ENCODE measurements at places on chromosomes 1 and 21.

GRCh38 chr1:64848136-64848535 is 103.3 kb downstream of the RAVER2 start:
- DNase-seq: no peak

DNA sequence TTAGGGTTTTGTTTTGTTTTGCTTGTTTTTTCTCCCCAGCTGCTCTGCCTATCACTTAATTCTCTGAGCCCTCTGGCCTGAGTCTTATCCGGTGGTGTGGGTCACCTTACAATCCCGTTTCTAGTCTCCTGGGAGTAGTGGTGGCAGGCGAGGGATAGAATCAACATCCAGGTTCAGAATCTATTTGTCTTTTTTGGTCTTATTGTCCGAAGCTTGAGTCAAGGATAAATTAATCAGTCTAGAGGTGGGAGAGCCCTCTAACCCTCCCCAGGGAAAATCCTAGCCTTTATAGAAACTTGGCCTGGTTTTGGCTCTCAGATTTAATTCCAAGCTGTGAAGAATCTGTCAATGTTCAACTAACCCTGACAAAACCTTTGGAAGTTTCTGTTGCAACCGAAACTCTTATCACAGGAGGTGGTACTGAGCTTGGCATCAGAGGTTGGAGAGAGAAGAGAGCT is 246.3 kb downstream of the FGGY start:
- DNase-seq: no peak

- no peak for DNase-seq
Observed at GRCh38 chr1:244231193-244231571, 180.1 kb downstream of the ZBTB18 start.

DNA sequence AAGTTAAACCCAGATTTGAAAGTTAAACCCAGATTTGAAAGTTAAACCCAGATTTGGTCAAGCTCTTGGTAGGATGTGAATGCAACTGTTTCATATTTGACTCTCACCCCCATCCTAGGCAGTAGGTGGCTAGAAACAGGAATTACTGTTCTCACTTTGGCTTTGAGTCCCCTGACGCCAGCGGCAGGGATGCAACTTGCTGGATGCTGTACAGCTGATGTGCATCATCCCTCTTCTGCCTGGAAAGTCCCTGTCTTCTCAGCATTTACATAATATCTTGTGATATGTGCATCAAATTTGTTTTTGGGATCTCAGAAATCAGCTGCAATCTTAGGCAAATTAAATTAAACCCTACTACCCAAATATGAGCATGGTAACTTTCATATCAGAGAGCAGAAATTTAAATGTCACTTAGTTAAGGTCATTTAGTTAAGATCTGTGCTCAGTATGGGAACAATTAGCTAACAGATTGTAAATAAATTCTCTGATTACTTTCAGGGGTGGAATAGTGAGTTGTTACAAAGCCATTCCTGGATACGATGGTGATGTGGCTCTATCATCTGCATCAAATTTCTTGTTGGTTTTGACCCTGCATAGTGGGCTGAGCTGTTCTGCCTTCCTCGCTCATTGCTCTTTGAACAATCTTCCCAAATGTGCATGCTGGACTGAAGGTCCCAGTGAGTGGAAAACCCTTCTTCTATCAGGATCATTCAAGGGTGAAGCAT is 6.8 kb upstream of the HAO2 start:
- DNase-seq: no peak

DNA sequence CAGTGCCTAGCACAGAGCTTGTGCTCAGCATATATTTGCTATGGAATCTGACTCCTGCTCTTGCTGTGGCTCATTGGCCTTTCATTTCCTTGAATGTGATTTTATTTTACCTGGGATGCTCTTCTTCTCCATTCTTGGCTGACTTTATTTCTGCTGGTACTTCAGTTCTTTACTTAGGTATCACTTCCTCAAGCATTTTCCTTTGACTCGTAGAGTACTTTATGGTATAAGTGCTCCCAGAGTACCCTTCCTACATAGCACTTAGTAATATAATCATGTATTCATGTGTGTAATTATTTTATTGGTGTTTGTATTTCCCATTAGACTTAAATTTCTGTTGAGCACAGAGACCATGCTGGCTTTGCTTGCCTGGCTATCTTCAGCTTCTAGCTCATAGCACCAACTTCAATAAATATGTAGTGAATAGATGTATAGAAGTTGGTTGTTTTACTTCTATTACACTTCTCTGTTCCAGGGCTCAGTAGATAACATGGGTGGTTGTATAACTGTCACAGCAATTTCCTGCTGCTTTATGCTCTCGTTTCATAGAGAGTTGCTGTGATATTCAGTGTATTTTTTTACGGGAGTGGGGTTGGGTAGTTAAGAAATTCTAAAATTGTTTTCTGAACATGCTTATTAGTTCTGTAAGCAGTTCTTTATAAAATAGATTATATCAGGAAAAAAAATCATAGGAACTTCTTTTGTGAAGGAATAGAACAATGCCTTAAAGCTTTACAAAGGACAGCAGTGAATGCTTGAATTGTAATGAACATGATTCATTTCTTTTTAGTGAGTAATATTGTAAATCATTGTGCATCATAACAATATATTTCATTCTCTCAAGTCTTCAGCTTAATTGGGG is 112.2 kb downstream of the NEK7 start:
- no peak for DNase-seq

- no peak for DNase-seq
Observed at GRCh38 chr21:42626171-42626570, 27.2 kb upstream of the PDE9A start.

- DNase-seq: no peak
Observed at GRCh38 chr1:114122941-114123618, 30.6 kb downstream of the SYT6 start.

DNA sequence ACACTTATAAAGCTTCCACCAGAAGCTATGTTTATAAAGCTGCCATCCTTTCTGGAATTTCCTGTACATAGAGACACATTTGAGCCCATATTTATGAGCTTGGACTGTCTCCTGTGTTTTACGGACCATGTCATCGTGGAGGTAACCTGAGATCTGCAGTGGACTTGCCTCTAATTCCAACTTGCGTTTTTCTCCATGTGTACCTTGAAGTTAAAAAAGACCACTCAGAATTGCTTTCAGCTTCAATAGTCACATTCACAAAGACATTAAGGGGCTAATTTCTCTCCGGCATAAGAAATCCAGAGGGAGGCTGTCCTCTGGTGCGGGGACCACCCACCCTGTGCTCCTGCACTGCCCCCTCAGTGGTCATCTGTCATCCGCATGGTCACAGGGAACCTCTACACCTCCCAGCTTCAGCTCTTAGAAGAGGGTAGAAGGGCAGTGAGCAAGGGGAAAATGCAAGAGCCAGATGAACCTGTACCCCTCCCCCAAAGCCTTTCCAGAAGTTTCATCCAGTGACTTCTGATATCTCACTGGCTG is 521.4 kb upstream of the CAMK1G start:
- no peak for DNase-seq

DNA sequence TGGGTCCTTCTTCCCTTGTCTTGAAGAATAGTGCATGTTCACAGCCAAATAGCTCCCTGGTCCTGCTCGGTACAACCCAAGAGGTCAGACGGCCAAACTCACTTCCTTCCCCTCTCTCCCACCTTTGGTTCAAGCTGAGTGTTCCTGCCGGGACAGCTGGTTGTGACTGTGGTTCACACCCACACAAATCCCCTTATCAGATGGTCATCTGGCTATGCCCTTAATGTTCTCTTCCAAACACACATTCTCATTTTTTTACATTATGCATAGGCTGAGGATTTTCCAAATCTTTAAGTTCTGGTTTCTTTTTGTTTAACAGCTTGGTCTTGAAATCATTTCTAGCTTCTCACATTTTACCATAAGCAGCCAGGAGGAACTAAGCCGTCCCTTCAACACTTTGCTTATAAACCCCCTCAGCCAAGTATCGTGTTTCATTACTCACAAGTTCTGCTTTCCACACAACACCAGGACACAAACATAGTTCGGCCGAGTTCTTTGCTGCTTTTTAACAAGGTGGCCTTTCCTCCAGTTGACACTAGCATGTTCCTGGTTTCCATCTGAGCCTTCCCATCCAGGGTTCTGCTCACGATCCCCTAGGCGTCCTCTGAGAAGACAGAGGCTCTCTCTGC is 19.7 kb upstream of the TSPEAR start:
- no peak for DNase-seq

GRCh38 chr1:54215523-54215922 is 15.6 kb downstream of the MRPL37 start:
- DNase-seq: no peak

DNA sequence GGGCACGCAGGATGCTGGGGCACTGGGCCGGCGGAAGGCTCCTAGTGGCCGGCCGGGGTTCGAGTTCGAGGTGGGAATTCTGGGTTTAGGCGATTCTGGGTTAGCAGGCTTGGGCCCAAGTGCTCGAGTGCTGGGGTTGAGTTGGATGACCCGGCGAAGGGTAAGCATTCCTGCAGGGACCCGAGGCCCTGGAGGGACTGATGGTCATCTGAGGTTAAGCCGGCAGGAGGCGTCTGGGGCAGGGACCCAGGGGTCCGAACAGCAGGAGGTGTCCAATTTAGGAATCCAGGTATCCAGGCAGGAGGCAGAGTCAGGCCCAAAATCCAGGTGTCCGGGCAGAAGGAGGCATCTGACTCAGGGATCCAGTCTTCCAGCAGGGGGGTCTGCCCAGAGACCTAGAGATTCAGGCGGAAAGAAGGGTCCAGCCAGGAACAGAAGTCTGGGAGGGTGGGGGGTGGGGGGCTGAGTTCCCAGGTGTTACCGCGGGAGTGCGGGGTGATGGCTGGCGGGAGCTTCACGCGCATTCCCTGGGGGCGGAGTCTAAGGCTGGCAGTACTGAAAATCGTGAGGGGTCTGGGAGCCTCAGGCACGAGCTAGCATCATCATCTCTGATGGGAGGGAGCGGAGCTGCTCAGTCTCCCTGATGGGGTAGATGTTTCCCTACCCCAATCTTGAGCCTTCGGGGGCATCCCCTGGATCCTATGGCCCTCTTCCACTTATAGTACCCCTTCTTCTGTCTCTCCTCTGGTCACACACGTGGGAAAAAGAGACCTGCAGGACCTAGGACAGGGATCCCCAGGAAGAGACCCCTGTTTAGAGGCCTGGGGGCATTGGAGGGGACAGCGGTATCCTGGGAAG is 585 bp downstream of the GPR3 start:
- DNase-seq: no peak

- DNase-seq: no peak
Observed at GRCh38 chr1:20375563-20375962, 84.9 kb downstream of the VWA5B1 start.

DNA sequence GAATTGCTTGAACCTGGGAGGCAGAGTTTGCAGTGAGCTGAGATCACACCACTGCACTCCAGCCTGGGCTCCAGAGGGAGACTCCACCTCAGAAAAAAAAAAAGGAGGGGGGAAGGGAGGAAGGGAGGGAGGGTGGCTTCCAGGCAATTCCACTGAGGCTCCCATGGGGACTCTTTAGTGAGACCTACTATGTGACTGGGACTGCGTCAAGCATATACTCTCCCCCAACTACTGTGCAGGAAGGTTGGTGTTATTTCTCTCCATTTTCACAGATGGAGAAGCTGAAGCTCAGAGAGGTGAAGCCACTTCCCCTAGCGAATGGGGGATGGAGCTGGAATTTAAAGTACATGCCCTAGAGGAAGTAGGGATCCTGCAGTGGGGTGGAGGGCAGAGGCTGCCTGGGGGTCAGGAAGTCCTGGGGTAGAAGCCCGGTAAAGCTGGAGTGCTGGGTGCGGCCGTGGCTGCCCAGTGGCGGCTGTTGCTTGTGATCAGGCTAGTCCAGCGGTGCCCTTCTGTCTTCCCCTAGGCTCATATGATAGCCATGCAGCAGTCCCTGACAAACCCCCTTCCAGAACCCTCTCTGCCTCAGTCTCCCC is 40.3 kb downstream of the RAP1GAP start:
- no peak for DNase-seq

GRCh38 chr1:24142546-24143534 is at the start of gene IL22RA1:
IL22RA1 (minus strand) TSS chr1:24143140; CDS start chr1:24143082, 58 bp downstream.
- no peak for DNase-seq

DNA sequence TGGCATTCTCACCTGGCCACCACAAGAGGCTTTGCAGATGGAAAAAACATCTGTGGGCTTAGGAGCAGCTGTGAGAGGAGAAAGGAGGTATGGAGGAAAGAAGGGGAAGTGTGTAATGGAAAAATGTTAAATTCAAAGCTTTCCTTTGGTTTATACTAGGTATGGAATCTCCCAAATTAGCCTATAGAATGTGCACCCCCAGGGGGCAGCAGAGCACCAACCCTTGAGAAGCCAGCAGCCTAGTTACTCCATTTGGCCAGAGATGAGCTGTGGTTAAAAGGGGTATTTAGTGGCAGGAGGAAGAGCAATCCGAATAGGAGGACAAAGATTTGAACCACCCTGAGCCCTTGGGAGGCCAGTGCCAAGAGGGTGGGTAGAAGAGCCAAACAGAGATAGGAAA is 97.5 kb upstream of the CTTNBP2NL start:
- peak; percentile 2 for DNase-seq

- DNase-seq: no peak
Observed at GRCh38 chr1:29803486-29803885, 567.2 kb downstream of the PTPRU start.

DNA sequence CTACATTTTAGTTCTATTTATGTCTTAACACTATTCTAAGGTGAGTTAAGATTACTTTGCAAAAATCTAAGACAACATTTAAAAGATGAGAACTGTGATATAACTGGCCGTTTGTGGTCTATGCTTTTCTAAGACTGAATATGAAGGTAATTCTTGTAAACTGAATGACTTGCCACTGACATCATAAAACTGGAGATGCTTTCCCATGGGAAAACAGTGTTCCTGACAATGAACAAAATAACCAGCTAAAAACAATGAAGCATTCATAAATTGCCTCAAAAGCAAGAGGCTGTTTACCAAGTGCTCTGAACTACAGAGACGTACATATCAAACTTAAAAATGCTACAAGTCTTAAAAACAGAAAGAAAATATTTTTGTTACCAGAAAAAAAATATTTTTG is 54.7 kb downstream of the APP start:
- DNase-seq: no peak

- DNase-seq: no peak
Observed at GRCh38 chr1:107524301-107524700, 383.5 kb downstream of the NTNG1 start.

DNA sequence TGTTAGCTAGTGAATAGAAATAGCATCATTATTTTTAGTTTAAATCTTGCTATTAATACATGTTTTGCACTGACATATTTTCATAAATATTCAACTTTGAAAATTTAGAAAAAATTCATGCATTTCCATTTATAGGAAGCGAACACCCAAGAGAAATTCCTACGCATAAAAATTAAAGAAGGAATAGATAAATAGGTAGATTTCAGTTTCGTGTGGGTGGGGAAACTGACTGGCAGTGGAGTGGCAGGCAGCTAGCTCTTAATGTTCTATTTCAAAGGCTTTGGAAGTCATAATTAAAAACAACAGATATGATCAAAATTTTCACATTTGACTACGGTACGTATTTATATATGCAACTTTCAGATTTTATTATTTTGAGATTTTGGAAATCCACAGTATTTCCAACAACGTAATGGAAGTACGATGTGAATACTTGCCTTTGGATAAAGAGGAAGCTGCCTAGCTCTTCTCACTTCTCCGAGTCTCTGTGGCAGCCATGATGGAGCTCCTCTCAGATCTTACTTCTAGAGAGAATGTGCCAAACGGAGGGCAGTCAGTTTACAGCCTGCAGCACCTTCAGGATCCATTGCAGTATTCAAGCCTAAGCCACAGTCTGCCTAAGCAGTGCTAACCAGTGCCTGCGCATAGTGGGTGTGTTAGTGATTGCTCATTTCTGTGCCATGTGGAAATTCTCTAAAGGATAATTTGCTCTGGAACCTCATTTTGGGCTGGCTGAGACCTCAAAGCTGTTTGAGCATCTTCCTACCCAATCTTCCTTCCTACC is 62.9 kb upstream of the RGS4 start:
- DNase-seq: no peak
